ENCODE measurements at places on chromosomes 6 and 20. TPM values are rescaled to one million over a fixed set of nuclear protein-coding genes. Genes with fewer than 3 reads are reported as not detected.

GRCh38 chr6:87808005-87808757 is 106.1 kb upstream of the AKIRIN2 start:
- no peaks in the 10 kb centered on the region for H3K4me1 ChIP-seq
- peaks cover 8% of the 10 kb centered on the region for H3K27me3 ChIP-seq
- no peaks in the 10 kb centered on the region for H3K36me3 ChIP-seq
- peak; percentile 37 for DNase-seq
- no peak overlapping the region for H3K4me3 ChIP-seq

DNA sequence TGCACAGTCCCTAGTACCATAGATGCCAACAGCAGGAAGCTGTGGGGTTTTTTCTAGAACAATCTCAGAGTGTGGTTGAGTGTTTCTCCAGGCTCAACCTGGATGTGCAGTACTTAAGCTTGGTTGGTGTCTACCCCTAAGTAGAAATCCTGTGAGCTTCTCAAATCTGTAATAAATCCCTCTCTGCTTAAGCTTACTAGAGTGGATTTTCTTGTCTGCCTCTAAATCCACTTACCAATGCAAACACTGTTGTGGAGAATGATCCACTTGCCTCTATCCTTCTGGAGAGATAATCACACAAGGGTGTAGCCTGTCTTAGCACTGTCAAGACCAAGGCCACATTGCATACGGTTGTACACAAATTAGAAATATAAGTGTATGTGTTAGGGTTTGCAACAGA is 43.3 kb upstream of the CLIC5 start:
- no peak overlapping the region for H3K4me3 ChIP-seq
- no peaks in the 10 kb centered on the region for H3K4me1 ChIP-seq
- H3K27me3 ChIP-seq: no peaks in the 10 kb centered on the region
- H3K27ac ChIP-seq: no peak overlapping the region
- H3K36me3 ChIP-seq: no peaks in the 10 kb centered on the region
- no peak for DNase-seq

The SDC4 gene
- 265 TPM for total RNA-seq

The LIME1 gene
- total RNA-seq: 0.28 TPM

All from IMR-90 (cell line).